ENCODE measurements at places on chromosomes 4 and X. TPM values are rescaled to one million over a fixed set of nuclear protein-coding genes. Genes with fewer than 3 reads are reported as not detected.
A peak's percentile ranks its signal among the peaks of the same experiment; 100 is the strongest.

The HSFX2 gene
- 0.76 TPM for total RNA-seq

DNA sequence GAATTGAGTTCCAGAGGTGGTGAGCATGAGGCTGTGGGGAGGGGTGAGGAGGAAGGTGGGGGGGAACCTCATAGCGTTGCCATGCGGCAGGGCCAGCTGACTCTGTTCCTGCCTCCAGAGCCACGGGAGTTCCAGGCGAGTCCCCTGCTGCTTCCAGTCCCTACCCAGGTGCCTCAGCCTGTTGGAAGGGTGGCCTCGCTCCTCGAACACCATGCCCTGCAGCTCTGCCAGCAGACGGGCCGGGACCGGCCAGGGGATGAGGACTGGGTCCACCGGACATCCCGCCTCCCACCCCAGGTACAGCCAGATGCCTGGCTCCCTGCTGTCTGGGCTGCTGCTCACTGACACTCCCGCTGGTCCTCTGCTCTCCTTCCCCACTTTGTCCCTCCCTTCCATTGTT, 7.9 kb downstream of the CCDC22 start:
- H3K27ac ChIP-seq: no peak overlapping the region
- H3K36me3 ChIP-seq: peaks cover 4% of the 10 kb centered on the region
- no peak for DNase-seq
- H3K4me3 ChIP-seq: no peak overlapping the region

The TMPRSS11A gene
- total RNA-seq: not detected

- H3K36me3 ChIP-seq: no peaks in the 10 kb centered on the region
- no peak for DNase-seq
- no peaks in the 10 kb centered on the region for H3K4me1 ChIP-seq
- H3K27ac ChIP-seq: no peak overlapping the region
- no peaks in the 10 kb centered on the region for H3K27me3 ChIP-seq
Measured at GRCh38 chr4:175823015-175823742, 11.1 kb upstream of the GPM6A start.

DNA sequence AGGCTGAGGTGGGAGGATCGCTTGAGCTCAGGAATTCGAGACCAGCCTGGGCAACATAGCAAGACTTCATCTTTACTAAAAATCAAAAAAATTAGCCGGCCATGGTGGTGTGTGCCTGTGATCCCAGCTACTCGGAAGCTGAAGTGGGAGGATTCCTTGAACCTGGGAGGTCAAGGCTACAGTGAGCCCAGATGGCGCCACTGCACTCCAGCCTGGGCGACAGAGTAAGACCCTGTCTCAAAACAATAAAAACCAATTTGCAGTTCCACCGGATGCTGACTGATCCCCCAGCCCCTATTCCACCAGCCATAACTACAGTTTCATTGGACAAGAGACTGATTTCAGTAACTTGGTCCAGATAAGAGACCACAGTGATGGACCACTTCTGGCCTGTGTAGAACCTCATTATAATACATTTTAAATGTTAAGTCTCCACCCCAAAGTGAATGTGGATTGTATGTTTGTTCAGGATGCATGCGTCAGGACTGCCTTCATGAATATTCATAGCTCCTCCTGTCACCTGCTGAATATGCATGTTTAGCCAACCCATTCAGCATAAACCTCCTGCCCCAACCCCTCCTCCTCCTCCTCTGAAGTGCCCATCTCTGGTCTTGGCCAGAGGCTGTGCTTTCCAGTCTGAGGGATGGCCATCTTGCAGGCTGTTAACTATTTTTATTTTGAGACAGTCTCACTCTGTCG, 2.3 kb upstream of the SLBP start:
- no peaks in the 10 kb centered on the region for H3K27me3 ChIP-seq
- peak overlapping the region; percentile 88 for H3K4me3 ChIP-seq
- H3K4me1 ChIP-seq: peaks cover 12% of the 10 kb centered on the region
- peaks cover 73% of the 10 kb centered on the region for H3K36me3 ChIP-seq

- no peaks in the 10 kb centered on the region for H3K36me3 ChIP-seq
- no peak for DNase-seq
- H3K27ac ChIP-seq: no peak overlapping the region
- H3K4me1 ChIP-seq: peaks cover 5% of the 10 kb centered on the region
- no peaks in the 10 kb centered on the region for H3K27me3 ChIP-seq
Measured at GRCh38 chr4:76441881-76442280, 6.9 kb downstream of the SHROOM3 start.

GRCh38 chr4:6563935-6564645, 10.9 kb upstream of the MAN2B2 start:
- H3K36me3 ChIP-seq: no peaks in the 10 kb centered on the region
- no peak overlapping the region for H3K27ac ChIP-seq
- no peak overlapping the region for H3K4me3 ChIP-seq
- DNase-seq: no peak

- no peaks in the 10 kb centered on the region for H3K4me1 ChIP-seq
- H3K27me3 ChIP-seq: peaks cover 15% of the 10 kb centered on the region
- no peak overlapping the region for H3K4me3 ChIP-seq
- H3K36me3 ChIP-seq: no peaks in the 10 kb centered on the region
- H3K27ac ChIP-seq: no peak overlapping the region
Measured at GRCh38 chrX:97987979-97988378, 1104.3 kb downstream of the RPA4 start.

GRCh38 chrX:9635803-9636202, 129.8 kb downstream of the GPR143 start:
- no peaks in the 10 kb centered on the region for H3K36me3 ChIP-seq
- no peak overlapping the region for H3K4me3 ChIP-seq
- no peak overlapping the region for H3K27ac ChIP-seq
- no peaks in the 10 kb centered on the region for H3K27me3 ChIP-seq
- no peak for DNase-seq

DNA sequence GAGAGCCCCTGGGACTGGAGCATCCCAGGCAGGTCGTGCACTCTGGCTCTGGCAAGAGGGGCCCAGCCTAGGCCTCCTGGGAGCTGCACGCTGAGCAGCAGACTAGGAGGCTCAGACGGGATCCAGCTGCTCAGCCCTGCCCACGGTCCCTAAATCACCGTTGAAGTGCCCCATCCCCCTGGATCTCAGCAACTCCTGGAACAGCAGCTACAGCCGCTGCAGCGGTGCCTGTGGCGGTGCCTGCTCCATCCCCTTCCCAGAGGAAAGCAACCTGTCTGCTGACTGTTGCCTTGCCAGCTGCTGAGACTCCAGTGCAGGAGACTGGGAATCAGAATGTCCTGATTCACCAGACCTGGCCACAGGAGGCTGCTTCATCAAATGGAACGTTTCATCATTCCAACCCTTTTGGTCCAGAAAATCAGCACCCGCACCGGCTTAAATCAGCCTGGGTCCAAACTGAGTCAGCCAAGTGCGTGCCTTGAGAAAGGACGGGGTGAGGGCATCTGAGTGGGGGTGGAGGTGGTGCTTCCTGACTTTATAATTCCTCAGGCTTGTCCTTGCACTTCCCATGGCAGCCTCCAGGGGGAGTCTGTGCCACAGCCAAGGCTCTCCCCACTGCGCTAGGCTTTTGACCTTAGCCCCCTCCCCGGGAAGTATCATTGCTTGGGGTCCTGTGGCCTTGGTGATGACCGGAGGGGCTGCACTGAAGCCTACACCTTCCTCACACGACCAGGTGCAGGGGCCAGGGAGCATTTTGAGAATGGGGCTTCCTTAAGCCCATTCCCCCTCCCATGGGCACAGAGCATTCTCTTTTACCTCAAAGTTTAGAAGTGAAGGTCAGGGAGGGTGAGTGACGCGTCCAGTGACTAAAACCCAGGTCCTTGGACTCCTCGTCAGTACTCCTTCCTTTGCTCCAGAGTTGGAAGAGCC, 6.5 kb downstream of the ZNF185 start:
- peak; percentile 61 for DNase-seq
- H3K27ac ChIP-seq: no peak overlapping the region
- no peaks in the 10 kb centered on the region for H3K27me3 ChIP-seq
- H3K4me3 ChIP-seq: no peak overlapping the region
- no peaks in the 10 kb centered on the region for H3K36me3 ChIP-seq

GRCh38 chr4:12912896-12913418, 571.2 kb downstream of the RAB28 start:
- no peak for DNase-seq
- no peaks in the 10 kb centered on the region for H3K36me3 ChIP-seq
- no peaks in the 10 kb centered on the region for H3K27me3 ChIP-seq
- no peak overlapping the region for H3K4me3 ChIP-seq

Measured in Calu3 (cell line).